ENCODE measurements at places on chromosomes 5 and 9. TPM values are rescaled to one million over a fixed set of nuclear protein-coding genes. Genes with fewer than 3 reads are reported as not detected.

Gene SH3GL2
- total RNA-seq: 0.07 TPM

Gene SLC25A2
- 0.26 TPM for total RNA-seq

Gene SMIM33
- total RNA-seq: not detected

Gene ANKRD18B
- total RNA-seq: 1.3 TPM

Gene BRINP1
- total RNA-seq: 8.9 TPM

Gene C9orf50
- total RNA-seq: 0.26 TPM

Gene URM1
- 47.5 TPM for total RNA-seq

Gene AGGF1
- total RNA-seq: 30.6 TPM

Gene GMCL2
- total RNA-seq: not detected

Gene PCDHA7
- 1.7 TPM for total RNA-seq

Gene SMIM3
- total RNA-seq: 105 TPM

Gene STK32A
- total RNA-seq: 3.5 TPM

Gene GFI1B
- not detected for total RNA-seq

Gene SNCAIP
- total RNA-seq: 0.13 TPM

Gene LRRC19
- not detected for total RNA-seq

Gene SLC34A1
- not detected for total RNA-seq

Gene PFN3
- total RNA-seq: not detected

Gene TAL2
- total RNA-seq: not detected

Gene ENTPD2
- not detected for total RNA-seq

Gene ASS1
- total RNA-seq: 138 TPM

Gene UBE2QL1
- total RNA-seq: 0.03 TPM

Gene NUTM2G
- total RNA-seq: not detected

Gene CMYA5
- total RNA-seq: 0.52 TPM

Gene HACD4
- total RNA-seq: 2.0 TPM

Gene ANKRD31
- under 0.01 TPM for total RNA-seq

Gene CRB2
- total RNA-seq: not detected

Gene C9
- not detected for total RNA-seq

Gene INSYN2B
- total RNA-seq: 2.1 TPM

Gene CNTFR
- not detected for total RNA-seq

Gene CDH9
- total RNA-seq: not detected

All from smooth muscle cell of the pulmonary artery (primary cell).